ENCODE measurements at places on chromosomes 13 and 19.
A peak's percentile ranks its signal among the peaks of the same experiment; 100 is the strongest.

DNA sequence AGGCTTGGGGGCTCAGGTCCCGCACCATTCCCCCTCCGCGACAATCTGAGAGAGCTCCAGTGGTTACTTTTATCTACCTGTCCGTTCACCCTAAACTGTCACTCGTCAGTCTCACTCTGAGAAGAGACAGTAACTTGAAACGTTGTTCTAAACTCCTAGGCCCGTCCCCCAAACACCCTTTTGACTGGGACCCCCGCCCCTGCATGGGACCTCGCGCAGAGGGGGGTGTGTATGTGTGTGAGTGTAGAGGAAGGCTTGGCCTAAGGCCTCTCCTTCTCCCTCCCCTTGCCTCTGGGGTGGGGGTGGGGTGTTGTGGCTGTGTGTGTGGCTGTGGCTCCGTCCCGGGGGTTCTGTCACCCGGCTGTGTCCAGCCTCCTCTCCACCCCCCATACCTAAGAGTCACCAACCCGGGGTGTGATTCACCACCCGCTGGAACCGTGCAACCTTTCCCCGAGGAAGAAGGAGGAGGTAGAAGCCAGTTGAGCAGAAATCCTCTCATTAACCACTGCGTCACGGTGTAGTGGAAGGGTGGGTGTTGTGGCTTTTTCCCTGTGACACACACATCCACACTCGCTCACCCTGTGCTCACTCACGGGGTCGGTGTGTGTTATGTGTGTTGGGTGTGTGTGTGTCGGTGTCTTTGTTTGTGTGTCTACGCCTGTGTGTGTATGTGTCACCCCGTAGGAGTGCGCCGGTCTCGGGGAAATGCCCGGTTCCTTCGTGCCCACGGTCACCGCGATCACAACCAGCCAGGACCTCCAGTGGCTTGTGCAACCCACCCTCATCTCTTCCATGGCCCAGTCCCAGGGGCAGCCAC lies 2.4 kb downstream of the FOSB start:
- DNase-seq, result no peak
- no peaks in the 10 kb centered on the region for H3K36me3 ChIP-seq
- H3K27me3 ChIP-seq, result peaks cover 83% of the 10 kb centered on the region
- H3K4me1 ChIP-seq, result peaks cover 35% of the 10 kb centered on the region
- peak overlapping the region; percentile 96 for H3K27ac ChIP-seq

DNA sequence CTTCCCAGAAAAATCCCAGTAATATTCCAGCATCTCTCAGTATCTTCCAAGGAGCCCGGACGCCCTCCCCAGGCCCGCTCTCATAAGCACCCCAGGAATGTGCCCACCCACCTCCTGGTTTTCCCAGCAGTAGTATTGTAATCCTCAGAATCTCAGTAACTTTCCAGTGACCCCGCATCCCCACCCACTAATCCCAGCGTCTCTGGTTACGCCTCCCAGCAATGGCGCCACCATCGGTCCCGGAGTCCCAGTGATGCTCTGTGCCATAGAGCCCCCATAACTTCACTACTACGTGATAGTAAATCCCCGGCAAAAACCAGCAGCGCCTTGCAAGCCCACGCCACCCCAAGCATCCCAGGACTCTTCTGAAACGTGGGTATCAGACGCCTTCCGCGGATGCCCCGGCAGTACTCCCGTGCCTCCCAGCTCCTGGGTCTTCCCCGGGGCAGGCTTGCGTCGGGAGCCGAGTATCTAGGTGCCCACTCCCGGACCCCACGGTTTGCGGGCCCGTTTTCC lies 928 bp upstream of the PNPLA6 start:
- H3K27ac ChIP-seq, result peak overlapping the region; percentile 99
- DNase-seq, result peak; percentile 74
- H3K4me3 ChIP-seq, result peak overlapping the region; percentile 97
- H3K27me3 ChIP-seq, result no peaks in the 10 kb centered on the region
- H3K4me1 ChIP-seq, result peaks cover 4% of the 10 kb centered on the region
- H3K36me3 ChIP-seq, result peaks cover 14% of the 10 kb centered on the region

DNA sequence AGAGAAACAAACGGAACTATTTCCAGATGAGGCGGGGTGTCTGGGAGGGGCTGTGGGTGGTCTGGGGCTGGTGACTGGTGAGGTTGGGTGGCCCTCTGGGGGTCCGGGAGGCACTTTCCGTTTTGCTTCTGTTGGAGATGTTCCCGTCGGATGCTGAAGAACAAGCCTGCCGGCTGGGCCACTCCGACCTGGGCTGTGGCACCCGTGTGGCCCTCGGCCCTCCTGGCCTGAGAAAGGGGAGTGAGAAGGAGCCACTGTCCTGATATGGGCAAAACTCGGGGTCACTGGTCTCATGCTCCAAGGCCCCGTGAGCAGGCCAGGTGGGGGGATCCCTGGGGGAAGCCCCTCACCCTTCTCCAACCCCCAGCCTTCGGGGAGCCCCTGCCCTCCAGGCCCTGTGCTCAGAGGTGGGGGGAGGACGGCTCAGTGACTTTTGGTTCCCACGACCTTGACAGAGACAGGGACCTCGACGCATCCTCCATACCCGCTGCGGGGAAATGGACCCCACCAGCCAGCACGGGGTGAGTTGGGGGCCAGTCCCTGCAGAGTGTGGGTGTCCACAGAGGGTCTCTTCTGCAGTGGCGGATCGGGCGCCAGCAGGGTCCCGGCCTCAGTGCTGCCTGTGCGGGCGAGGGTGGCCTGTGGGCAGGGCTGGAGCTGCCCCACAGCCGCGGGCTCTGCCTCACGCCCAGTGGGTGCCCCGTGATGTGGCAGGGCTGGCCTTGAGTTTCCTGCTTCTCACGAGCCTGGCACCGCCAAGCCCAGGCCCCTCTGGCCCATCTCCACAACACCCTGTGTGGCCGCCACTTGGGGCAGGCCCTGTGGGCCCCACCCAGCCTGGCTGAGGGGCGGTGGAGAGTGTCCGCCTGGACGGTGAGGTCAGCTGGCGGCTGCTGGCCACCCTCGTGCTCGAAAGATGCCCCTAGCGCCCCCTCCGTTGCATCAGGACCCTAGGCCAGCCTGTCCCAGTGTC lies 4.4 kb upstream of the TBXA2R start:
- H3K27ac ChIP-seq, result no peak overlapping the region
- H3K36me3 ChIP-seq, result no peaks in the 10 kb centered on the region
- DNase-seq, result no peak
- no peaks in the 10 kb centered on the region for H3K27me3 ChIP-seq

DNA sequence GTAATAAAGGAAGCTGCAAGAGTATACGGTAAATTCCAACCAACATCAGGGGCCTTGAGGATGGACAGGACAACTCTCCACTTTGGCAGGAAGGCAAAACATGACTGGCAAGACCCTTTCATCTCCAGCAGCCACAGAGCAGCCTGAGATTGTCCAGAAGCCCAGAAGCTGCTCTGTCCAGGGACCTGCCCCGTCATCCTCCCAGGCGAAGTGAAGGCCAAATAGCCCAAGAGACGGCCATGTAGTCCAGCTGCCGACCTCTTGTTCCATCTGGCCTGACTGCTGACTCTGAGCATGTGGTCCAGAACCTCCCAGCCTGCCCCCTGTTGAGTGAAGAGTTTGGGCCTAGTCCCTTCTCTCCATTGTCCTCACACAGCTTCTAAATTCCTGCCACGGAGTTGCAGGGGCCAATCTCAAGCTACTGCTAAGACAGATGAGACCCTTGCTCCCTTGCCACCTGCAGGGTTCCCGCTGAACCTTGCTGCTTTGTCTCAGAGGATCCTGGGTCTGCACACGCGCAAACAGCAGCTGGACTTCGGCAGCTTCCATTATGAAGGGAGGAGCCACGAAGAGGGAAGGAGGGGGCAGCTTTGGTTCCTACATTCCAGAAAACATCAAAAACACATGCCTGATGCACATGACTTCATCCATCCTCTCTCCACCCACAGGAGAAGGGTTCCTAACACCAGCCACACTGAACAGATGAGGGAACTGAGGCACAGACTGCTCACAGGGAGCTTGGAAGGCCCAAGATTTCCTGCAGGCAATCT lies 196.9 kb downstream of the KATNAL1 start:
- DNase-seq, result no peak
- H3K4me1 ChIP-seq, result peaks cover 43% of the 10 kb centered on the region
- H3K36me3 ChIP-seq, result no peaks in the 10 kb centered on the region
- H3K27me3 ChIP-seq, result peaks cover 19% of the 10 kb centered on the region
- H3K27ac ChIP-seq, result no peak overlapping the region

DNA sequence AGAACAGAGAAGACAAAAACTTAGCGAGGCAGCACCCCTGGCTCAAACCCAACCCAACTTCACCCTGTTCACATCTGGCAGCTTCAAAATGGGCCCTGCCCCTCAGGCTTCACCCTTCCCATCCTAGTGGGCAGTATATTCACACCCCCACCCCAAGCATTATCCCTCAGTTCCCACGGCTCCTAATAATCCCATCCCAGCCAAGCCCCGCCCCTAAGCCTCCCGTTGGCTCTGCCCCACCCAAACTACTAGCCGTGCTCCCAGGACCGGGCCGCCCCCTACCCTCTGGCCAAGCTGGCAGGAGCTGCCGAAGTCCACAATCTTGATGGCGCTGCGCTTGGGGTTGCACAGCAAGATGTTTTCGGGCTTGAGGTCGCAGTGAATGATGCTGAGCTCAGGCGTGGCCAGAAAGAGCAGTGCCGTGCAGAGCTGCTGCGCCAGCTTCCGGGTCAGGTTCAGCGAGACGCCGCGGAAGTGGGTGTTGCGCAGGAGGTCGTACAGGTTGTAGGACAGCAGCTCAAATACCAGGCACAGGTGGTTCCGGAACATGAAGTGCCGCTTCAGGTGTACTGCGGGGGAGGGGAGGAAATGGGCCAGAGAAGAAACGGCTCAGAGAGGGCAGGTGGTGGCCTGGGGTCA lies 5.8 kb downstream of the DYRK1B start:
- H3K4me3 ChIP-seq, result no peak overlapping the region
- H3K4me1 ChIP-seq, result peaks cover 8% of the 10 kb centered on the region
- H3K36me3 ChIP-seq, result peaks cover 18% of the 10 kb centered on the region
- H3K27me3 ChIP-seq, result no peaks in the 10 kb centered on the region

- DNase-seq, result no peak
- no peaks in the 10 kb centered on the region for H3K4me1 ChIP-seq
- peaks cover 3% of the 10 kb centered on the region for H3K27me3 ChIP-seq
- no peak overlapping the region for H3K4me3 ChIP-seq
These were observed 46.7 kb upstream of the KL start for GRCh38 chr13:32969516-32969941.

GRCh38 chr19:2260341-2260805 lies 4.2 kb upstream of the JSRP1 start:
- peaks cover 4% of the 10 kb centered on the region for H3K27me3 ChIP-seq
- no peak for DNase-seq
- no peak overlapping the region for H3K4me3 ChIP-seq
- no peaks in the 10 kb centered on the region for H3K4me1 ChIP-seq

GRCh38 chr13:35198613-35199200 lies 256.6 kb downstream of the NBEA start:
- DNase-seq, result no peak
- H3K27ac ChIP-seq, result no peak overlapping the region
- H3K27me3 ChIP-seq, result no peaks in the 10 kb centered on the region
- H3K4me1 ChIP-seq, result no peaks in the 10 kb centered on the region

GRCh38 chr19:15631817-15632216 lies 8.9 kb upstream of the CYP4F3 start:
- no peaks in the 10 kb centered on the region for H3K4me1 ChIP-seq
- H3K27ac ChIP-seq, result no peak overlapping the region
- H3K36me3 ChIP-seq, result peaks cover 20% of the 10 kb centered on the region
- peak; percentile 64 for DNase-seq
- H3K4me3 ChIP-seq, result no peak overlapping the region
- H3K27me3 ChIP-seq, result peaks cover 6% of the 10 kb centered on the region

DNA sequence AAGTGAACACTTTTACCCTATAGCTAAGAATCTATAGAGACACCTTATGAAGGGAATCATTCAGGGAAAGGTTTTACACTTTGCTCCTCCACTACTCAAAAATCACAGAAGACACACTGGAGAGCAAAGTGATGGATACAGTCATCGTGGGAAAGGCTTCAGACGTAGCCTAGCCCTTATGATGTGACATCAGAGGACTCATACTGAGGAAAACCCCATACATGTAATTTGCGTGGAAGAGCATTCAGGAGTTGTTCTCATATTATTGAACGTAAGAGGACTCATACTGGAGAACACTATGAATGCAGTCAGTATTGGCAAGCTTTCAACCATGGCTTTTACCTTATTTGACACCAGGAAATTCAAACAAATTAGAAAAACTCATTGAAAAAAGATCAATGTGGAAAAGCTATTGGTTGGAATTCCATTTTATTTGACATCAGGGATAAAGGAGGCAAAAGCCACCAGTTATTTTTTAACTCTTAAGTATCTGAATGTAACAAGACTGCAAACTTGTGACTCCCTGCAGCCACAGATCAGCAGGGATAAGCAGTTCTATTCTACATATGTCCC lies 16.1 kb upstream of the ZNF274 start:
- peaks cover 39% of the 10 kb centered on the region for H3K36me3 ChIP-seq
- H3K4me1 ChIP-seq, result no peaks in the 10 kb centered on the region
- no peak overlapping the region for H3K27ac ChIP-seq
- peaks cover 40% of the 10 kb centered on the region for H3K27me3 ChIP-seq
- DNase-seq, result no peak
- no peak overlapping the region for H3K4me3 ChIP-seq

DNA sequence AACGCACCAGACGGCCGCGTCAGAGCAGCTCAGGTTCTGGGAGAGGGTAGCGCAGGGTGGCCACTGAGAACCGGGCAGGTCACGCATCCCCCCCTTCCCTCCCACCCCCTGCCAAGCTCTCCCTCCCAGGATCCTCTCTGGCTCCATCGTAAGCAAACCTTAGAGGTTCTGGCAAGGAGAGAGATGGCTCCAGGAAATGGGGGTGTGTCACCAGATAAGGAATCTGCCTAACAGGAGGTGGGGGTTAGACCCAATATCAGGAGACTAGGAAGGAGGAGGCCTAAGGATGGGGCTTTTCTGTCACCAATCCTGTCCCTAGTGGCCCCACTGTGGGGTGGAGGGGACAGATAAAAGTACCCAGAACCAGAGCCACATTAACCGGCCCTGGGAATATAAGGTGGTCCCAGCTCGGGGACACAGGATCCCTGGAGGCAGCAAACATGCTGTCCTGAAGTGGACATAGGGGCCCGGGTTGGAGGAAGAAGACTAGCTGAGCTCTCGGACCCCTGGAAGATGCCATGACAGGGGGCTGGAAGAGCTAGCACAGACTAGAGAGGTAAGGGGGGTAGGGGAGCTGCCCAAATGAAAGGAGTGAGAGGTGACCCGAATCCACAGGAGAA lies 1.9 kb downstream of the PPP1R12C start:
- peaks cover 6% of the 10 kb centered on the region for H3K27me3 ChIP-seq
- no peak for DNase-seq
- H3K36me3 ChIP-seq, result no peaks in the 10 kb centered on the region

DNA sequence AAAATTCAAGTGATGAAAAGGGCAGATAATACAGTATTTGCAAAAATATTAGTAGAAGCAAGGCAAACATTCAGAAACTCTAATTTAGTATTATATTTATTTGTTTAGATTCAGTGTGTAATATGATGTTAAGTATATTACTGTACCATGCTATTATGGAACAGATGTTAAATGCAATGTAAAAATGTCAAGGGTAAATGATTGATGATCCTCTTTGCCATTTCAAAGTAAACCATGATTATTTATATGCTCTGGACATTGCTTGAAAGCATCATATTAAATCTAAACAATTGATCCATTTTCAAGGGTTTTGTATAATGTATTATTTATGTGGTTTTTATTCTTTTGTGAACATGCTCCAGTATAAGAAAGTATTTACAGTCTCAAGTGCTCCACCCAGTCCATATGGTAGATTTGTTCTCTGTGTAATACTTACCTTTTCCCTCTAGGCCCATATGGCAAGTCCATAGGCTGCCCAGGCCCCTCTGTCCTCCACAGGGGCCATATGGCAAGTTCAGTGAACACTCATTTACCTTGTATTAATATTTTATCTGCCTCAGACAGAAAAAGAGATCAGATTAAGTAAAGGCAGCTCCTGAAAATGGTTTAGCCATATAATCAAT lies 353.5 kb downstream of the DACH1 start:
- H3K27me3 ChIP-seq, result no peaks in the 10 kb centered on the region
- DNase-seq, result no peak
- no peaks in the 10 kb centered on the region for H3K4me1 ChIP-seq
- no peak overlapping the region for H3K27ac ChIP-seq

All from WTC11 (cell line).